ENCODE measurements at places on chromosomes 7 and 10.

DNA sequence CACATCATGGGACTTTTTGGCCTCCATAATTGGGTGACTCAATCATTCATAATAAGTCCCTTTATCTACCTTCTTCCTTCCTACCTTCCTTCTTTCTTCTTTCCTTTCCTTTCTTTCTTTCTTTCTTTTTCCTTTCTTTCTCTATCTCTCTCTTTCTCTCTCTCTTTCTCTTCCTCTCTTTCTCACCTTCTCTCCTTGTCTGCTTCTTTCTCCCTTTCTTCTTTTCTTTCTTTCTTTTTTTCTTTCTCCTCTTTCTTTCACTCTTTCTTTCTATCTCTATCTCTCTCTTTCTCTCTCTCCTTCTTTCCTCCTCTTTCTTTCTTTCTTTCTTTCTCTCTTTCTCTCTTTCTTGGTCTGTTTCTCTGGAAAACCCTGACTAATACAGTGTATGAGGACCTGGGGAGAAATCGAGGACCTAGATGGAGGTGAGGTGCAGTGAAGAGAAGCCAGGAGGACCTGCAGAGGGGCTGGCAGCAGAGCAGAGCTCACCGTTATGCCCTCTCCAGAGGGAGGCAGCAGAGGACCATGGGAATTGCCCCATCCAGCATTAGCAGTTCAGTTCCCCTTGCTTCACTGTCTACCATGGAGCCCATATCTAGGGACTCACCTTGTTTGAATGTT is 52.7 kb upstream of the BTRC start:
- peak; percentile 79 for DNase-seq

DNA sequence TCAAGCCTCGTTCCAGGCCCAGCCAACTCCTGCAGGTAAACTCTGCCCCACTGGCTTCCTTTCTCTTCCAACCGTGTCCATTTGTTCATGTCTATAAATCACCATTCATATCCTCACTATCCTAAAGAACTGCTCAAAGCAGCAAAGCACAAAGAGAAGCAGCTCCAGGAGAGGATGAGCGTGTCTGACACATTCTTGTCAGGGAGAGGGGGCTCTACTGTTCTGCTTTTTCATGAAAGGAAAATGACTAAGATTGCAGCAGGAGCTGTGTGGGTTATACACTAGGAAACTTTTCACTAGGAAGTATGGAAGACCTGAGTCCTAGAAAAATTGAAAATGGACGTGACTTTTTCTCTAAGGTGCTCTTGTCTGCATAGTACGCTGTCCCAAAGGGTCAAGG is 16.7 kb downstream of the AGFG2 start:
- no peak for DNase-seq

DNA sequence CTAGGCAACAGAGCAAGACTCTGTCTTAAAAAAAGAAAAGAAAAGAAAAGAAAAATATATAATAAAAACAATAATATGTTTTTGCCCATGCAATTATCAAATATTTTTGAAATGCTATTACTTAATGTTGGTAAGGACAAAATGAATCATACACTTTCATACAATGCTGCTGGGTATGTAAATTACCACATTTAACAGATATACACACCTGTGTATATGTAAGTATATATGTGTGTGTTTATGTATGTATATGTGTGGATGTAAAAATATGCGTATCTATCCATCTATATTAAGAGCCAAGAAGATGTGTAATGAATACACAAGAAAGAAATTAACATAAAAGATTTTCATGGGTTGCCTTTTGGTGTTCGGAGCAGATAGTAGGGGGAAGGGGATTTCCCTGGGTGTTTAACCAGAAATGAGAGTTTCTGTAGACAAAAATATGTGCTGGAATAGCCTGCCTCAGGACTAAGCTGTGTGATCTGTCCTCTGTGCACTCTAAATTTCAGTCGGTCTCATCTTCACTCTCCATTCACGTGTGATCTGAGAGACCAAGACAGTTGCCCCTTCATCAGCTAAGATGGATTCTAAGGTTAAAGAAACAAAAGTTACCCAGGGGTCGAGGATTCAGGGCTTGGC is 61.2 kb downstream of the PRKCQ start:
- DNase-seq: no peak

- no peak for DNase-seq
These were observed 85.2 kb upstream of the NPVF start for GRCh38 chr7:25313526-25313925.

- no peak for DNase-seq
These were observed 5.6 kb upstream of the MEST start for GRCh38 chr7:130486114-130486953.

GRCh38 chr10:103069453-103070331 is 123.4 kb downstream of the NT5C2 start:
- DNase-seq: peak; percentile 39

GRCh38 chr7:81590131-81590530 is 179.7 kb downstream of the HGF start:
- no peak for DNase-seq

DNA sequence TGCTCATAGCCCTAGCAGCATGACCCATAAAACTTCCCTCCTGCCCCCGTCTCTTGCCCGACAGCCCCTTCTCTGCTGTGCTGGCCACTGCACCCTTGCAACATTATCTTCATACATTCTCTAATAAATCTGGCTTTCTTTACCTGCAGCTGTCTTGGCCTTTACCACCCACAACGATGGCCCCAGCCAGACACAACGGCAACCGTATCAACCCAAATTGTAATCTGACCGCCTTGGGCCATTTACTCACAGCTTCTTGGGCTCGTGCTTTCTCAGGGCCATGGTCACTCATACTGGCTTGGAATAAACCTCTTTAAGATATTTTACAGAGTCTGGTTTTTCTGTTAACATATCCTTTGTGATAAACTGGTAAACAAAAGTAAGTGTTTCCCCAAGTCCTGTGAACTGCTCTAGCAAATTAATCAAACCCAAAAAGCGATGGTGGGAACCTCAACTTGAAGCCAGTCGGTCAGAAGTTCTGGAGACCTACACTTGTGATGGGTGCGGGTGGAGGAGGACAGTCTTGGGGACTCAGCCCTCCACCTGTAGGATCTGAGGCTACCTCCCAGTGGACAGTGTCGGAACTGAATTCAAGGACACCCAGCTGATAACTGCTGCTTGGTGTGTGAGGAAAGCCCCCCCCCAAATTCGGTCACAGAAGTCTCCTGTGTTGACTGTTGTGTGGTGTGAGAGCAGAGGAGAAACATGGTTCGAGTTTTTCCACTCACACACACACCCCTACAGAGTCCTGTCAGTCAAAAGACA is 87.6 kb upstream of the ATP6V0A4 start:
- DNase-seq: no peak

GRCh38 chr7:120919466-120919865 is 31.1 kb upstream of the ING3 start:
- no peak for DNase-seq

Measured in HAP-1 (cell line).